NCI-H1436 (cell line): ENCODE measurements at places on chromosomes 5 and 9.

DNA sequence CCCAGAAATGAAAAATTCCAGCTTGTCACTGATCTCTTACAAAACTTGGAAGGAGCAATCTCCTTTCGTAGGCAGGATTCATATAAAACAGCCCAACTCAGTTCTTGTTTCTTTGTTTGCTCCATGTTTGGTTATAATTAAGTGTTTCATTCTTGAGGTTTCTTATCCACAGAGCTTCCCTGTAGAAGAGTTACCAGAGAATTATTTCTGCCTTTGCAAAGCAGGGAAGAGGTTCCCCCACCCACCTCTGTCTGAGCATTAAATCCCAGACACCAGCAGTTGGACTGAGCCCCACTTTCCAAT lies 34.1 kb upstream of the RAI14 start:
- no peak for DNase-seq

DNA sequence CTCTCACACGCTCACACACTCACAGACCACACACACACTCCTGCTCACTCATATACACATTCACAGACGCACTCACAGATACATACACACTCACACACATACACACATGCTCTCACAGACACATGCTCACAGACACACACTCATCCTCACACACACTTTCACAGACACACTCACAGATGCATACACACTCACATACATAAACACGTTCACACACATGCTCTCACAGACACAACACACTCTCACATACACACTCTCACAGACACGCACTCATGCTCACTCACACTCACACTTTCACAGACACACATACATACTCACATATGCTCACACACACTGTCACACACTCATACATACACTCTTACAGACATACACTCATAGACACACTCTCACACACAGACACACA lies 82.2 kb downstream of the IRX2 start:
- DNase-seq = no peak

GRCh38 chr5:107272509-107272908 lies 398.2 kb downstream of the EFNA5 start:
- DNase-seq = no peak

DNA sequence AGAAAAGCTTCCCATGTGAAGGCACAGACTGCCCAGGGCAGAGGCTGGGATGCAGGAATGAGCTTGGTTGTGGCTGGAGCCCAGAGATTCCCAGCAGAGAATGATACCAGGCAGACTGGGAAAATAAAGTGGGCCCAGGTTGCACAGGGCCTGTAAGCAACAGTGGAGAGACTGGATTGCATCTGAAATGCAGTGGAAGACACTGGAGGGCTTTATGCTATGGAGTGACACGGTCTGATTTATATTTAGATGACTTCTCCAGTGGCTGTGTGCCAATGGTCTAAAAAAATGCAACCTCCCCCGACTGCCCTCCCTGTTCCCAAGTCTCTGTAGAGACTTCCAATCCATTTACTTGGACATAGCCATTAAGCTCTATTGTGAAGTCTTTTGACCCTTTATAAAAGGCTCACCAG lies 951.1 kb upstream of the DMAC1 start:
- no peak for DNase-seq

- no peak for DNase-seq
These were observed 577.6 kb downstream of the CSNK1G3 start for GRCh38 chr5:124089578-124089977.

DNA sequence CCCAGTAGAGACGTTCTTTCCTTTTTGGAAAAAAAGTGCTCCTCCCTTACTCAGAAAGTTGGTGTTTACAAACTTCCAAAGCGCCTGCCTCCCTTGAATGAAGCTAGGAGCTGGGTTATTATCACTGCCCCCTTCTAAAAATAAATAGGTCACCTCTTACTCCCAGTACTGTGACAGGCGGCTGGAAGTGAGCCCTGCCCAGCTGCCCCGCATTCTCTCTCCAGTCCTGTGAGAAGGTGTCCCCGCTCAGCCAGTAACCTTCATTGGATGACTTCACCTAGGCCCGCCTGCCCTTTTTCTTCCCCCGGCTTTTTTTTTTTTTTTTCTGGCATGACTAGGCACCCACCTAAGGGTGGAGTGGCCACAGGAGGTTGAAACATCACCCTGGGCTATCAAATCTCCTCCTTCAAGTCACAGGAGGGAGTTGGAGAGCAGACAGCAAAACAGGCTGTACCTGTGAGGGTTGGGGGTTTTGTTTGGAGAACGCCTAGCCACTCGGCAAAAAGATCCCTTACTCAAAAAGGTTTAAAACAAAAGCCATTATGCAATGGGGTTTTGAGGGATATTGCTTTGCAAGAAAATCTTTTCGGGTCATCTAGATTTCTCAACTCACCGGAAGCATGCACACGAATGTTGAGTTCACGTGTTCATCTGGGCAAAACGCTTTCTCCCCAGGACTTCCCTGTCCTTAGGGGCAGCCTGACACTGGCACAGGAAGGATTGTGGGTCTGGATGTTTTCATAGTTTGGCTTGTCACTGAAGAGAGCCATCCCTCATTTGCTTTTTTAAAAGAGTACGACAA lies 43.3 kb upstream of the ZNF622 start:
- no peak for DNase-seq

GRCh38 chr5:173645437-173645807 lies 29.0 kb upstream of the BOD1 start:
- no peak for DNase-seq
